Spleen (tissue), 13 donors: ENCODE measurements at places on chromosomes 7 and 10. TPM values are rescaled to one million over a fixed set of nuclear protein-coding genes. Genes with fewer than 3 reads are reported as not detected.

Gene HOXA7
- total RNA-seq, result 2.6 TPM

Gene AKR1C3
- 3.7 TPM for total RNA-seq

Gene BAIAP2L1
- total RNA-seq, result 0.72 TPM

Gene ACSM6
- total RNA-seq, result not detected

Gene MOGAT3
- not detected for total RNA-seq

DNA sequence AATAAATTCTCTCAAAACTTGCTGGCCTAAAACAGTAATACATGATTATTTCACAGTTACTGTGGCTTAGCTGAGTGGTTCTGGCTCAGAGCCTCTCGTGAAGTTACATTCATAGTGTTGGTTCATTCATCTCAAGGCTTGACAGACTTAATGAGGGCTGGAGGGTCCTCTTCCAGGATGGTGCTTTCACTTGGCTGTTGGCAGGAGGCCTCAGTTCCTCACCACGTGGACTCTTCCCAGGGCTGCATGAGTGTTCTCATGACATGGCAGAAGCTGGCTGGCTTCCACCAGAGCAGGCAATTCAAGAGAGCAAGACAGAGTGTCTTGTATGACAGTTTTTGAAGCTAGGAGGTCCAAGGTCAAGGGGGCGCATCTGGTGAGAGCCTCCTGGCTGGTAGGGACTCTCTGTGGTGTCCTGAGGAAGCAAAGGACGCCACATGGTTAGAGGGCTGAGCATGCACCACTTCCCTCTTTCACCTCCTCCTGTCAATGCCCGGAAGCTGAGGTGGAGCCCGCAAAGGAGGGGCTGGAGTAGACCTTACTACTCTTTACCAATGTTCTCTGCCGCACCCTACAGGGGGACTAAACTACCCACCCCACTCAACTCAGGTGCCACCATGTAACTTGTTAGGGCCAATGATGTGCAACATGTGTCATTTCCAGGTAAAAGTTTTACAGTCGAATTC, 58.2 kb upstream of the YAE1 start:
- no peaks in the 10 kb centered on the region for H3K27me3 ChIP-seq
- H3K27ac ChIP-seq, result no peak overlapping the region
- no peaks in the 10 kb centered on the region for H3K4me1 ChIP-seq
- H3K36me3 ChIP-seq, result no peaks in the 10 kb centered on the region

DNA sequence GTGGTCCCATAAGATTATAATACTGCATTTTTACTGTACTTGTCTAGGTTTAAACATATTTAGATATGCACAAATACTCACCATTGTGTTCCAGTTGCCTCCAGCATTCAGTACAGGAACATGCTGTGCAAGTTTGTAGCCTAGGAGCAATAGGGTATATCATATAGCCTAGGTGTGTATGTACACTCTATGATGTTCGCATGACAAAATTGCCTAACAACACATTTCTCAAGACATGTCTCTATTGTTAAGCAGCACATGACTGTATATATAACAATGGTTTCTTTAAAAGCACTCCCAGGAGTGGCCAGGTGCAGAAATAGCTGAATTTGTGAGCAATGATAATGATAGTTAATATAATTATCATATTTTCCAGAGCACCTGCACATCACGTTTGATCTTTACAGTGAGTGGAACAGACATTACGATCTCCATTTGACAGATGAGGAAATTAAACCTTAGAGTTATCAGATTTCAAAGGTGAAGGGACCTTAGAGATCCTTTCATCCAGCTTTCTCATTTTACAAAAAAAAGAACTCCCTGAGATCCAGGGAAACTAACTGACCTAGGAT, 99.2 kb upstream of the PDCD4 start:
- no peak for DNase-seq
- H3K4me1 ChIP-seq, result no peaks in the 10 kb centered on the region
- H3K4me3 ChIP-seq, result no peak overlapping the region
- no peak overlapping the region for H3K27ac ChIP-seq

DNA sequence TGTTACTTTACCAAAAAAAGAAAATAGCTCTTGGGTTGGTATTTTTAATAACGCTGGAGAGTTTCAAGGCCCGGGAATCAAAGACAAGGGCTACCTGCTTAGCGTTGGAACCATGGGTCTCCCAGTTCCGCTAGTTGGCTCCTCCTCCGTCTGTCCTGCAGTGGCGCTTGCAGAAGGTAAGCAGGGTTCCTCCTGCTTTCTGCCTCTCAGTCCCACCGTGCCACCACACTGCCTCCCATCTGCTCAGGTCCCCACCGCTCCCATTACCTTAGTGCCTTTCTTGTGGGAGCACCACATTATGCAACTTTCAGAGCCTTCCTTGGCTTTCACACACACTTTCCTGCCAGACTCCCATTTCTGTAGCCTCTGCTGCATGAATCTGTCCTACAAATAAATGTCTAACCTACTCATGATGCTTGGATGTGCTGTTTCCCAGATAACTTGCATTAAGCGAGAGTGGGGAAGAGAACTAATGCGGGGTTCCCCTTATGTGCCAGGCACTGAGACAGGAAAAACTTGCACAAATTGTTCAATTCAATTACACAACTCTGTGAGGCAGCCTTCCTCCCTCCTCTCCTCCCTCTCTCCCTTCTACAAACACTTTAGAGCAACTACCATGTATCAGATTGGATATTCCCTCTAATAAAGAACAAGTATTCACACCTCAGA, 124.5 kb downstream of the AOAH start:
- no peak overlapping the region for H3K27ac ChIP-seq
- no peak overlapping the region for H3K4me3 ChIP-seq
- H3K36me3 ChIP-seq, result peaks cover 4% of the 10 kb centered on the region
- DNase-seq, result no peak
- H3K4me1 ChIP-seq, result no peaks in the 10 kb centered on the region
- H3K27me3 ChIP-seq, result no peaks in the 10 kb centered on the region

- peaks cover 44% of the 10 kb centered on the region for H3K4me1 ChIP-seq
- DNase-seq, result peak; percentile 84
- peak overlapping the region; percentile 81 for H3K4me3 ChIP-seq
- H3K36me3 ChIP-seq, result no peaks in the 10 kb centered on the region
- peaks cover 28% of the 10 kb centered on the region for H3K27me3 ChIP-seq
- H3K27ac ChIP-seq, result no peak overlapping the region
These were observed 1.5 kb upstream of the SFMBT2 start for GRCh38 chr10:7412237-7412927.

DNA sequence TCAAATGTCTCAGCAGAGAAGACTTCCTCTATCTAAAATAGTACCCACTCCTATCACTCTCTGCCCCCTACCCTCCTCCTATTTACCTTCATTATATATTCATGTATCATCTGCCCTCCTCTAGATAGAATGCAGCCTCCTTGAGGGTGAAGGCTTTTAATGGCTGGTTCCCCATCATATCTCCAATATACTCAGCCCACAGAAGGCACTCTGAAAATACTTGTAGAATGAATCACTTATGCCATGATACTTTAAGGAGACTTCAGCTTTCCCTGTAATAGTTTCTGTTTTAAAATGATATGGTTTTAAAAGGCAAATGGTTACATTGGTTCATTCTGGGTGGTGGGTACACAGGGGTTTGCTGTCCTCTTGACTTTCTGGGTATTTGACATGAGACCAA, 25.3 kb downstream of the GFRA1 start:
- no peak overlapping the region for H3K27ac ChIP-seq
- no peak overlapping the region for H3K4me3 ChIP-seq

GRCh38 chr7:141456711-141457110, 94.5 kb upstream of the AGK start:
- no peak for DNase-seq
- no peaks in the 10 kb centered on the region for H3K4me1 ChIP-seq
- no peaks in the 10 kb centered on the region for H3K27me3 ChIP-seq

DNA sequence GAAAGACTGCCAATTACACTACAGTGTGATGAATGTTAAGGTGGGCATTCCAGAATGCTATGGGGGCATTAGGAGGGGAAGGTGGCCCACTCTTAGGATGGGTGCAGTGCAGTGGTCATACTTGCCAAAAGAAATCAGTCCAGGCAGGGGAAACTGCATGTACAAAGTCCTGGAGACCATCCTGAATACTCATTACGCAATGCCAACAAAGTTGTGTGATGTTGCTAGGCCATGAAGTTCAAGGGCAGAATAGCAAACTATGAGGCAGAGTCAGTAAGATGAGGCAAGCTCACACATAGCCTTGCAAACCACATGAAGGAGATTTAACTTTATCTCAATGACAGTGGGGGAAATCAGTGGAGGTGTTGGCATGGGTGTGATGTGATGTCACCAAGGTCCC, 49.8 kb upstream of the SLC35B4 start:
- H3K27ac ChIP-seq, result no peak overlapping the region
- no peak overlapping the region for H3K4me3 ChIP-seq
- H3K36me3 ChIP-seq, result no peaks in the 10 kb centered on the region
- H3K4me1 ChIP-seq, result no peaks in the 10 kb centered on the region
- H3K27me3 ChIP-seq, result no peaks in the 10 kb centered on the region

DNA sequence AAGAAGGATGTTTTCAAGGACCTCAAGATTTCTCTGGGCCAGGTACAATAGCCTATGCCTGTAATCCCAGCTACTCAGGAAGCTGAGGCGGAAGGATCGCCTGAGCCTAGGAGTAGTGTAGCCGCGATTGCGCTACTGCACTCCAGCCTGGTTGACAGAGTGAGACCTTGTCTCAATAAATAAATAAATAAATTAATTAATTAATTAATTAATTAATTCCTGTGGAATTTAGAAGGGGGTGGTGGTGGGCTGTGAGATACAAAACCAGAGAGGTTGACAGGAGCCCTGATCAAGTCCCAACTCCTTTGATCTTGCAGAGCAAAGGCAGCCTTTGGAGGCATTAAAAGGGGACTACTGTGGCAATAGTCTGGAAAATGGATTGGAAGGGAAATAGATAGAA, 39.3 kb upstream of the NRF1 start:
- no peaks in the 10 kb centered on the region for H3K36me3 ChIP-seq
- no peak overlapping the region for H3K27ac ChIP-seq
- DNase-seq, result no peak
- H3K4me3 ChIP-seq, result no peak overlapping the region

DNA sequence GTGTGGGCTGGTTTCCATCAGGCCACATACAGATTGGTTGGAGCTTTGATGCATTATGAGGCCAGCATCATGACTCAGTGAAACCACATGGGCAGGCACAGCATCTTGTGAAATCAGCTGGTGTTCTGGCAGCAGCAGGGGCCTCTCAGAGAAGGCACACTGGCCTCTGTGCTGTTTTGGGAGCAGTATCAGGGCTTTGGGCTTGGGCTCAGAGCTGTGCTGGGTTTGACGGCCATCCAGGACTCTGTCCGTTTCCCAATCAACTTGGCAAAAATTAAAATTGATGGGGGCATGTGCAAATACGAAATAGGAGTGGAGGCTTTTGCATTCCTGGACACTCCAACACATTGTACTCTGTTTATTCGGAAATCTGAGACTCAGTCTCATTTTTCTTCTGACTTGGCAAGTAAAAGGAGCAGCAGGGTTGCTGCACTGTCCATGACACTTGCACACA, 190.9 kb downstream of the BMPER start:
- H3K4me1 ChIP-seq, result no peaks in the 10 kb centered on the region
- no peak overlapping the region for H3K27ac ChIP-seq
- no peaks in the 10 kb centered on the region for H3K27me3 ChIP-seq

GRCh38 chr7:101163279-101164070, 1.9 kb downstream of the VGF start:
- peak; percentile 82 for DNase-seq
- H3K27ac ChIP-seq, result no peak overlapping the region
- no peaks in the 10 kb centered on the region for H3K36me3 ChIP-seq
- H3K4me3 ChIP-seq, result peak overlapping the region; percentile 75

GRCh38 chr10:78381107-78381506, 347.4 kb downstream of the RPS24 start:
- H3K27ac ChIP-seq, result no peak overlapping the region
- H3K4me1 ChIP-seq, result no peaks in the 10 kb centered on the region
- H3K4me3 ChIP-seq, result no peak overlapping the region
- H3K36me3 ChIP-seq, result no peaks in the 10 kb centered on the region

GRCh38 chr10:77024461-77024860, 613.1 kb downstream of the KCNMA1 start:
- no peaks in the 10 kb centered on the region for H3K36me3 ChIP-seq
- no peak for DNase-seq
- no peaks in the 10 kb centered on the region for H3K4me1 ChIP-seq
- H3K4me3 ChIP-seq, result no peak overlapping the region
- no peaks in the 10 kb centered on the region for H3K27me3 ChIP-seq

GRCh38 chr7:130228840-130229502, 21.3 kb downstream of the SSMEM1 start:
- H3K36me3 ChIP-seq, result no peaks in the 10 kb centered on the region
- H3K27ac ChIP-seq, result no peak overlapping the region
- DNase-seq, result no peak
- H3K4me1 ChIP-seq, result no peaks in the 10 kb centered on the region

DNA sequence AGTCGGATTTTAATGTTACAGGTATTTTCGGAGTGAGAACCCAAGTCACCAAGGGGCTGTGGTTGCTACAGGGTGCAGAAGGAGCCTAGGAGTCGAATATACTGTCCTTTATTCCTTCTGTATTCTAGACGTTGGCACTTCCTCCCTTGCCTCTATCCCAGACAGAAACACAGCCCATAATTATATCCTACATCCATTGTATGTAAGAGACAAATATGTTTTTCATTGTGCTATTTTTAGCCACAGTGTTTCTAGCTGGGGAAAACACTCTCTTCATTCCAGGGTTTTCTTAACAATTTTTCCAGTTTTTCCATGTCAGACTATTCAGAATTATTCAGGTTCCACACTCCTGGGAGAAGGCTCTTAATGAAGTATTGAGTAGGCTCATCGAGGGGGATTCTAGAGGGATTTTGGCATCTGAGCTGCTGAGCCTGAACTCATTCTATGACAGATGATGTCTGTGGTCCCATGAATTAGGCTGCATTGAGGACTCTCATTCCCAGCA, 32.6 kb downstream of the KIAA1217 start:
- H3K4me1 ChIP-seq, result no peaks in the 10 kb centered on the region
- H3K27ac ChIP-seq, result no peak overlapping the region
- no peaks in the 10 kb centered on the region for H3K36me3 ChIP-seq
- no peak for DNase-seq
- no peak overlapping the region for H3K4me3 ChIP-seq
- no peaks in the 10 kb centered on the region for H3K27me3 ChIP-seq

GRCh38 chr7:66905689-66906088, 15.3 kb upstream of the TMEM248 start:
- H3K27me3 ChIP-seq, result no peaks in the 10 kb centered on the region
- H3K36me3 ChIP-seq, result no peaks in the 10 kb centered on the region
- H3K4me1 ChIP-seq, result no peaks in the 10 kb centered on the region
- no peak overlapping the region for H3K4me3 ChIP-seq
- H3K27ac ChIP-seq, result no peak overlapping the region
- DNase-seq, result no peak

GRCh38 chr7:33986951-33987947, 81.9 kb downstream of the BMPER start:
- H3K27me3 ChIP-seq, result no peaks in the 10 kb centered on the region
- H3K4me1 ChIP-seq, result no peaks in the 10 kb centered on the region
- no peaks in the 10 kb centered on the region for H3K36me3 ChIP-seq
- H3K4me3 ChIP-seq, result no peak overlapping the region
- no peak for DNase-seq
- H3K27ac ChIP-seq, result no peak overlapping the region

DNA sequence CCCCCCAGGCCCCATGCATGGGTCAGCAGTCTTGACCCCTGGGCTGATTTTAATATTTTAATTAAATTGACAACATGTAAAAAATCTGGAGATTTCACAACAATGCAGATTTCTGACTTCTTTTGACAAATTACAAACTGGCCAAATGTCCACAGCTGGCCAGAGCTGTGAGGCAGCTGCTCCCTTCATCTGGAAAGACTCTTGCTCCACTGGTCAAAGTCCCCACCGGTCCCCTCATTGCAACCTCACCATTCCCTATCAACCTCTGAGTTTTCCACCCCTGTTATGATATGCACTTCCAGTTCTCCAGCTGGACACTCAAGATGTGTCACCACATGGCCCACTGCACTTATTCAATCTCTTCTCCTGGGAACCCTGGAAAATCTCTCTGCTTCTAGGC, 266.2 kb downstream of the KCNMA1 start:
- H3K27ac ChIP-seq, result no peak overlapping the region
- no peak overlapping the region for H3K4me3 ChIP-seq
- no peaks in the 10 kb centered on the region for H3K36me3 ChIP-seq
- DNase-seq, result no peak
- no peaks in the 10 kb centered on the region for H3K4me1 ChIP-seq
- peaks cover 5% of the 10 kb centered on the region for H3K27me3 ChIP-seq
